Large intestine (tissue), 12 donors: ENCODE measurements at places on chromosomes 6 and 20. TPM values are rescaled to one million over a fixed set of nuclear protein-coding genes. Genes with fewer than 3 reads are reported as not detected.

Gene SMLR1
- polyA plus RNA-seq = 48.7 TPM

GRCh38 chr20:63133481-63134091 lies 82.3 kb downstream of the YTHDF1 start:
- no peak for DNase-seq

- no peak for DNase-seq
These were observed 40.4 kb upstream of the RAB23 start for GRCh38 chr6:57262488-57262887.

- DNase-seq = no peak
These were observed 442.2 kb upstream of the MAN1A1 start for GRCh38 chr6:119791736-119792135.

GRCh38 chr6:162705736-162706135 lies 21.8 kb downstream of the PRKN start:
- no peak for DNase-seq

GRCh38 chr6:13908955-13909381 lies 15.8 kb upstream of the RNF182 start:
- DNase-seq = peak; percentile 26

Gene COL10A1
- 0.10 TPM for polyA plus RNA-seq

Gene POLR1H
- 45.1 TPM for polyA plus RNA-seq

GRCh38 chr6:106167096-106167814 lies 81.1 kb downstream of the PRDM1 start:
- no peak for DNase-seq

Gene NHSL1
- 49.5 TPM for polyA plus RNA-seq

- no peak for DNase-seq
These were observed 18.4 kb upstream of the NNAT start for GRCh38 chr20:37502654-37503053.

DNA sequence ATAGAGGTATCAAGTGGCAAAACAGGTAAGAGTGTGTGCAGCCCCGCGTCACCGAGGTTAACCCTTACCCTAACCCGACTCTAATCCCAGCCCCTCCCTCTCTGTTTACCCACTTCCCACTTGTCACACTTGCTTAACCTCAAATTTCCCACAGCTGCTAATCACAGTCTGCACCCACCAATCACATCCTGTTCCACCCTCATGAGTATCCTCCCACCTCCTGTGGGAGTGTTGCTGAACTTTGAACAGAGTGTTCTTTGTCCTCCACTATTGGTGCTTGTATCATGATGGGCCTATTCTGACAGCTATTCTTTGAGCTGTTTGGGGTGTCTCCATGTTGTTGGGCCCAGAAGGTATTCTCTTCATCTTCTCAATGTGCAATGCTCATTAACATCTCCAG lies 487.8 kb downstream of the PTPRT start:
- DNase-seq = no peak
